ENCODE measurements at places on chromosomes 3 and 15.

DNA sequence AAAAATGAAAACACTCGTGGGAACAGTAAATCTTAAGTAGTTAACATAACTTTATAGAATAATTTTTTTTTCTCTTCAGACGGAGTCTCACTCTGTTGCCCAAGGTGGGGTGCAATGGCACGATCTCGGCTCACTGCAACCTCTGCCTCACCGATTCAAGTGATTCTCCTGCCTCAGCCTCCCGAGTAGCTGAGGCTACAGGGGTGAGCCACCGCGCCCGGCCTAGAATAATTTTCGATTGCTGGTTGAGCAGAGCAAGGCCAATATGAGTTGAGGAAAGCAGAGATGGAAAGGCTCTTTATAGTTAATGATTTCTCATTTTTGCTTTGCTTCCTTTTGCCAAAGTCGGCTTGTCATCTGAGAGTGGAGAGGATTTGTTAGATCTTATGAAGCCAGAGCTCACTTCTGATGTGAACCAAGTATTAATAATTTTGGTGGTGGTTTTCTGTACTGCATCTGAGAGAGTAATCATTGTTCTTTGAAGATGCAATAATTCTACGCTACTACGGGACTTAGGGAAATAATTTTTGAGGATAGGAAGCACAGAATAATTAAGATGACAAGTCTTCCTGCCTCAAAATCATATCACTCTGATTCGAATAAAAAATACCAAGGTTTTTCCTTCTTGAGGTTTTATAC lies 1.6 kb upstream of the GOLM2 start:
- DNase-seq = no peak

GRCh38 chr3:103787164-103787871 lies 1352.5 kb downstream of the ZPLD1 start:
- DNase-seq = no peak

- no peak for DNase-seq
Observed at GRCh38 chr15:101039461-101039860, 120.3 kb downstream of the LRRK1 start.

DNA sequence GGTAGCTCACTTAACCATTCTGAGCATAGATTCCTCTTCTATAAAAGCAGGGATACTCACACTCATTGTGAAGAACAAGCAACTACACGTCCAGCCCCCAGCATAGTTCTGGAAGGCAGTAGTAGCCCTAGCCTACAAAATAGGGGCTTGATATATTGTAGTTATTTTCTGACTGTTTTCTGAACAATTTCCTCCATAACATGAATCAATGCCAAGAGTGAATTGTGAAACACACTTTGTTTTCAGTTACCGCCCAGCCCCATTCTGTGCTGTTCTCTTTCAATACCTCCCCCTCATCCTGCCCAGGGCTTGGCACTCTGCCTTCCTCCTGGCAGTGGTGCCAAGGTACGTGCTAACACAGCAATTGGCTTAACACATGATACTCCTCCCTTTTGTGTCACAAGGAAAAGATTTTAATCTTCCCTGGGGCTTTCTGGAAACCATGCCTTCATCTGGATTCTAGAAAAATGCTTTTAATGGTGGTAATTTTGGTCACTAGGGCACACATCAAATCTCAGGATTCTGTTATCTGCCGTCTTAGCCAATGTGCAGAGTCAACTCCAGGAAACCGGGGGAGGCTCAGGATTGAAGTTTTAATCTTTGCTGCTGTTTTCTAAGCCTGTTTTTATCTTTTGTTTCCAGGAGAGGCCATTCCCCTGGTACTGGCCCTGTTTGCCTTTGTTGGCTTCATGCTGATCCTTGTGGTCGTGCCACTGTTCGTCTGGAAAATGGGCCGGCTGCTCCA lies 37.2 kb downstream of the IL20RB start:
- DNase-seq = no peak

DNA sequence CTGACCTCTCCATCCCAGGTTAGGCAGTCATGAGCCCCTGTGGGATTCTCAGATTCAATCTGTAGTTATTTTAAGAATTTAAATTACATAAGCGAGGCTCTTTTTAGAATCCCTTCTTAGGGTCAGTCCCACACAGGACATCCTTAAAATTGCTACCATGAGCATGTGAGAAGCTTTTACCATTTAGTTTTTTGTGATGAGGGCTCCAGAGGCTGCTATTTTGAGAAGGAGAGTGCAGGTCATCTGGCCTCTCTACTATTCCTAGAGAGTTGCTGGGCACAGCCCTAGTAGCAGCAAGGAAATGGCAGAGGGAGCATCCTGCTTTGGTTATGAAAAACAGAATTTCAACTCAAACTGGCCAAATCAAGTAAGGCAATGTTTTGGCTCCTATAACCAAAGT lies 13.6 kb upstream of the CADPS start:
- no peak for DNase-seq

DNA sequence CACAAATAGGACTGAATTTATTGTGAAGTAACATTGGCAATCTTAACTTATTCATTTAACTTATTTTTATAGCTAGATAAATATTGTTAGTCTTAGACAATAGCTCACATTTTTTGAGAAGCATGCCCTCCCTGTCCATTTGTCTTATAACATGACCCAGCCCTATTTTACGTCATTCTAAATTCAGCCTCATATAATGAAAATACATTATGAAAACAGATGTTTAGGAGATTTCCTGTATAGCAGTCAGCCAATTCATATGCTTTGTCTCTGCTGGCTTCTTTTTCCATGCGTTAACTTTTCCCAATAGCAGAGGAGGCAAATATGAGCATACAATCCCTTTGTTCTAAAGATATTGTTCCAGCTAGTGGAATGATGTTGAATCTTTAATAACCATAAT lies 29.3 kb downstream of the CD200 start:
- DNase-seq = no peak

DNA sequence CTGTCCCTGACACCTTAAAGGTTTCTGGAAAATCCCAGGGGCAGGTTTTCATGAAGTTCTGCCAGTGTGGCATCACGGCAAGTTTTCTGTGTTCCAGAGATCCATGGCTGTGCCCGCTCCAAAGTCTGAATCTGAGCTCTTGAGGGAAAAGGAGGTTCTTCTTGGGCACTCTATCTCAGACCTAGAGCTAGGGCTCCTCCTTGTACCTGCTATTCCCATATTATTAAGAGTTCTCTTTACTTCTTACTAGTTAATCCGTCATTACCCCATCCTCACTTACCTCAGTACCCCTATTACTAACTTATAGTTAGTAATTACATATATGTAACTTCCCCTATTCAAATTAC lies 5.9 kb upstream of the TRA2B start:
- DNase-seq = no peak

DNA sequence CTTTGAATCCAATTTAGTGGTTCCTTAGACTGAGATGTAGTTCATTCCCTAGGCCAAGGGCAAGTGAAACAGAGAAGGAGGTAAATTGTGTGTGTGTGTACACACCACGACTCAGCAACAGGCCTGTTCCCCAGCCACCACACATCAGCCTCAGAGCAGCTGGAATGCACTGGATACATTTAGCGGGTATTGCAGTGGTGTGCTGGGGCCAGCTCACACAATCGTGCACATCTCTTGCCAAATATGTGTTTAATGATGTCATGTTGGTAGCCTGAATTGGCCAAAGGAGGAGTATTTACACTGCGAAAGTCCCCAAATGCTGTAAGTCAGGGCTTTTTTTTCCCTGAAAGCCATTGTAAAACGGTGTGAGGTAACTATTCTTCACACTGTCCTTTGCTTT lies 82.3 kb downstream of the RBPMS2 start:
- DNase-seq = no peak

- DNase-seq = no peak
Observed at GRCh38 chr3:130950641-130951040, 56.8 kb downstream of the ATP2C1 start.

- no peak for DNase-seq
Observed at GRCh38 chr3:183357564-183358079, 70.8 kb downstream of the MCF2L2 start.

DNA sequence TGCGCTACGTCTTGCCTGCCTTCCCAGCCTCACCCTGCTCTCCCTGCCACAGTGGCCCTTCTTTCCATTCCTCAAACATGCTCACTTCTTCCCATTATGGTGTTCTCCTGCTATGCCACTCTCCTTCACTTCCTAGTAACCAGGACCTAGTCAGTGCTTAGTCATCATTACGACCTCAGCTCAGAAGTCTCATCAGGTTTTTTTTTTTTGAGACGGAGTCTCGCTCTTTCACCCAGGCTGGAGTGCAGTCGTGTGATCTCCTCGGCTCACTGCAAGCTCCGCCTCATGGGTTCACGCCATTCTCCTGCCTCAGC lies 149.5 kb downstream of the GREM1 start:
- DNase-seq = no peak

GRCh38 chr3:170007031-170007663 lies 30.6 kb upstream of the GPR160 start:
- DNase-seq = peak; percentile 21

- no peak for DNase-seq
Observed at GRCh38 chr3:160454995-160455394, 5.4 kb upstream of the TRIM59 start.

GRCh38 chr3:126873416-126873815 lies 109.5 kb upstream of the PLXNA1 start:
- no peak for DNase-seq

GRCh38 chr3:135871311-135871710 lies 94.2 kb upstream of the PPP2R3A start:
- no peak for DNase-seq

DNA sequence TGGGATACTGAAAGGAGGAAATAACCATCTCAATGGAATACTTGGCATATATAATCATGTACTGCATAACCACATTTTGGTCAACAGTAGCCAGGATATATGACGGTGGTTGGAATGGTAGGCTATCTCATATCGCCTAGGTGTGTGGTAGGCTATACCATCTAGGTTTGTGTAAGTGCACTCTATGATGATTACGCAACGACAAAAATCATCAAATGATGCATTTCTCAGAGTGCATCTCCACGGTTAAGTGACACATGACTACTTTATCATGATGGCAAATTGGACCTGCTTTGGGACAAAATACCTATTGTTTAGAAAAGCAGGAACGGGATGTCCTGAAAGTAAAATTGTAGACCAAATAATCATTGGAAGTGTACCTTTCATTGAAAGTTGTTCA lies 2.8 kb downstream of the MYZAP start:
- no peak for DNase-seq

DNA sequence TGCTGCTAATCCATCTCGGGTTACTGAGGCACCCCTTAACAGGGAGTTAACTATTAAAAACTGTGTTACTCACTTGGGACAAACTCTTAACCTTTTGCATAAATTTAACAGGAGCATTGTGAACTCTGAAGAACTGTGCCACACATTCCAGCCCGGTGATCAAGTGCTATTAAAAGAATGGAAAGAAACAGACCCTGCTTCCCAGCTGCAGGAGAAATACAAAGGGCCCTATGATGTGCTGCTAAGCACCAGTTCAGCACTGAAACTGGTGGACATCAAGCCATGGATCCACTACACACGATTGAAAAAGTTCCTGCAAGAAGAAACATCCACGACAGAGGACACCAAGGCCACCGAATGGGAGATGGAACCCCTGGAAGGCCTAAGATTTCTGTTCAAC lies 114.7 kb upstream of the PLCL2 start:
- no peak for DNase-seq

DNA sequence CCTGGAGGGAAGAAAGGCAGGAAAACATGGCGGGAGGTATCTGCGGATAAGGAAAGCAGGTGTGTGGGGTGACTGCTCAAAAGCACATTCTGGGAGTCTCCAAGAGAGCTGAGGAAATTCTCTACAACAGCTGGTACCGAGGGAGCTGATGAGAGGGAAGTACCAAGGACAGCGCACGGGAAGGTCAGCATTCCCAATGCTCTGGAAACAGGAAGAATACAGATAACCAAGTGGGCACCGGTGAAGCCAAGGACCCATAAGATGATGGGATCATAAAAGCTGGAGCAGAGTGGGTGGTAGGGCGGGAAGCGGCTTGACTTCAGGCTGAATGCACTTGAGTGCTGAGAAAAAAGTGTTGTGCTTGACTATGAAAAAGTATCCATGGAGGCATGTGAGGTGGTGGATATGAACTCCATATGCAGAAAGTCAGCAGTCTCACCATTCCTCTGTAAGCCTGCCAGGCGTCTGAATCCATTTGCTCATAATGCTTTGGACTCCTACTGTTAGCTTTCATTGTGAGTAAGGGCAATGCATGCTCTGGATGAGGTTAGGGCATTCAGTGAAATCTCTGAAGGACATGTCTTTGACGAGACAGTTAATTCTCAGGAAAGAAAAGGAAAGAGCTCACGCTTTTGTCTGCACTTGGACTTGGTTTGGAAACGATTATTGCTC lies 215.5 kb downstream of the NR1D2 start:
- DNase-seq = no peak

DNA sequence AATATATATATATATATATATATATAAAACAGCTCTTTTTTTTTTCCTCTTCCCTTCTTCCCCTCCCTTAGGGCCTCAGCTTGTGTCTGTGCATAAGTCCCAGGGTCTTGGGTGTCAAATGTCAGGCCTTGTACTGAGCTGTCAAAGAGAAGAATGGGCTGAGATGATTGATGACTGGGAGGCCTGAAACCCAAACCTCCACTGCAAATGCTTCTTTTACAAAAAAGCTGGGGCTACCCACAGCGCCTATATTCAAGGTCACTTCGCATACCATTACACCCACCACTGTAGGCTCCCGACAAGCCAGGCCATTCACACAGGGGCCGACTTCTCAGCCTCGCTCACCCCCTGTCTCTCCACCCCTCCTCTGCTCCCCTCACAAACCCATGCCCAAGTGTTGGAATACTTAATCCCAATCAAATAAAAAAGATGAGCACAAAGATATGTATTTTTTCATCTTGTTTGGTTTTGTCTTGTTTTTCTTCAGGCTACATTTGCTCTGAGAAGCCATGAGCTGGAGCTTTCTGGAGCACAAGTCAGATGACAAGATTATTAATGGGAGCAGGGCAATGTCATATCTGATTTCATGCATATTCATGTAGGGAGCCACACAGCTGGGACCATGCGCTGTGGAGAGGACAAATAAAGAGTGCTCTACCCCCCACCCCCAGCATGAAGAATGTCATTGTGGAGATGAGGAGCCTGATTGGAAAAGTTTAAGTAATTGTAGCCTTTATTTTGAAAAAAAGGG lies 614.4 kb upstream of the NR2F2 start:
- no peak for DNase-seq

GRCh38 chr3:123547881-123548519 lies 36.9 kb downstream of the HACD2 start:
- DNase-seq = no peak

Data from CD4-positive, alpha-beta T cell treated with Interleukin-15 for 4 hours (primary cell).